ENCODE measurements at places on chromosomes 6 and 20. TPM values are rescaled to one million over a fixed set of nuclear protein-coding genes. Genes with fewer than 3 reads are reported as not detected.

Gene PTGIS
- 0.62 TPM for total RNA-seq

Gene PSORS1C2
- total RNA-seq = not detected

Gene NRN1
- 7.0 TPM for total RNA-seq

Gene SNX21
- 0.72 TPM for total RNA-seq

Gene SMOC2
- not detected for total RNA-seq

Gene VGLL2
- not detected for total RNA-seq

Gene MYH7B
- total RNA-seq = 0.27 TPM

Gene MDFI
- total RNA-seq = not detected

Gene GRM1
- not detected for total RNA-seq

Gene MLN
- not detected for total RNA-seq

Gene ANKS1A
- 8.8 TPM for total RNA-seq

Gene EPB41L1
- not detected for total RNA-seq

Gene BPIFA2
- total RNA-seq = not detected

Gene GMPR
- total RNA-seq = 3.3 TPM

Gene MICAL1
- 98.3 TPM for total RNA-seq

Gene TFAP2A
- not detected for total RNA-seq

Gene SYNCRIP
- total RNA-seq = 118 TPM

Gene NR2E1
- not detected for total RNA-seq

Gene CBFA2T2
- total RNA-seq = 17.3 TPM

Gene CTSZ
- 48.2 TPM for total RNA-seq

Gene RNF182
- total RNA-seq = not detected

Gene IMPG1
- total RNA-seq = not detected

Gene DOK5
- total RNA-seq = not detected

Gene AP5S1
- total RNA-seq = 18.2 TPM

Gene PRSS16
- 1.5 TPM for total RNA-seq

Gene ASCC3
- 54.3 TPM for total RNA-seq

Measured in activated CD4-positive, alpha-beta T cell treated with anti-CD3 and anti-CD28 coated beads, Interleukin-2, amount 10 ng/mL, durations not matched to agents 7 days and 5 days (primary cell).